AG04450 (cell line): ENCODE measurements at places on chromosomes 11 and 22. TPM values are rescaled to one million over a fixed set of nuclear protein-coding genes. Genes with fewer than 3 reads are reported as not detected.

Gene CDON
- 2.6 and 4.0 TPM in 2 replicates for polyA plus RNA-seq

Gene OR5A1
- not detected in 2 replicates for polyA plus RNA-seq

DNA sequence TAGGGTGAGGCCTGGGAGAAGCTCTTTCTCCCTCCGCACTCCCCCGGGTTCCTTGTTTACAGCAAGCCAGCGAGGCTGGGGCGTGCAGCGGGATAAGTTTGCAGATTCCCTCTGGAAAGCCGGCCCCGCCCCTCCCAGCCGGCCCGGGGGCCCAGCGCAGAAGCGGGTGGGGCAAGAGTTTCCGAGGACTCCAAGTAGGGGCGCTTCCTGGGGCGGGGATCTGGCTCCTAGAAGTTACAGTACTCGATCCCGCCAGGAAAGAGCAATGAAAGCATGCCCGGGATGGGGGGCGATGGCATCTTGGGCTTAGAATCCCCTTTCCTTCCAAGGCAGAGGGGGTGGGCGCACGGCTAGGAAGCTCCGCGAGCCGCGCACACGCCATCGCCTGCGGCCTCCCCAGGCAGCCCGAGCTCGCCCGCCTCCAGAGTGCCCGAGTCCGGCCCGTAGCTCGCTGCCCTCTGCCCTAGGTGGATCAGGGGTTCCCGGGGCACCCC lies 385 bp downstream of the TST start:
- DNase-seq = no peak

DNA sequence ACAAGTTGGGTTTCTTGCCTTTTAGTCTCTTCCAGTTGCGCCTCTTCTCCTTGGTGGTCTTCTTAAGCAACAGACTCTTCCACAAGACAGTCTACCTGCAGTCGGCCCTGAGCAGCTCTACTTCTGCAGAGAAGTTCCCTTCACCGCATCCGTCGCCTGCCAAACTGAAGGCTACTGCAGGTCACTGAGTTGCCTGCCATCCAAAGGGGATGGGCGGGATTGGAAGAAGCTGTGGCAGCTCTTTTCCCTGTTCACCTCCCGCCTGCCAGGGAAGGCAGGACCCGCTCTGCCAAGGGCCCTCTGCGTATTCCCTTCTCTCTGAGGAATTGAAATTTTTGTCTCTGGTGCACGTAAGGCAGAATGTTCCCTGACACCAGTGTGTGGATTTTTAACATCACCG lies 9.2 kb upstream of the STT3A start:
- no peak for DNase-seq

- no peak for DNase-seq
Observed at GRCh38 chr22:47275605-47276449, 513.4 kb downstream of the TBC1D22A start.

- DNase-seq = no peak
Observed at GRCh38 chr11:118899706-118900360, 16.1 kb downstream of the CXCR5 start.

GRCh38 chr11:4636962-4637661 lies at the start of gene OR51D1:
Gene OR51D1 (plus strand): TSS chr11:4637477. CDS start chr11:4639791, 2,314 bp downstream.
- peak; percentile 47 for DNase-seq

GRCh38 chr11:125078516-125079140 lies 15.5 kb downstream of the SLC37A2 start:
- DNase-seq = no peak
